Stimulated activated CD8-positive, alpha-beta memory T cell treated with anti-CD3 and anti-CD28 coated beads, Interleukin-2, amount 100 ng/mL, for 1 hour (primary cell): ENCODE measurements at places on chromosomes 2 and 18.

- no peak for DNase-seq
Measured at GRCh38 chr2:85009019-85009618, 38.2 kb downstream of the KCMF1 start.

DNA sequence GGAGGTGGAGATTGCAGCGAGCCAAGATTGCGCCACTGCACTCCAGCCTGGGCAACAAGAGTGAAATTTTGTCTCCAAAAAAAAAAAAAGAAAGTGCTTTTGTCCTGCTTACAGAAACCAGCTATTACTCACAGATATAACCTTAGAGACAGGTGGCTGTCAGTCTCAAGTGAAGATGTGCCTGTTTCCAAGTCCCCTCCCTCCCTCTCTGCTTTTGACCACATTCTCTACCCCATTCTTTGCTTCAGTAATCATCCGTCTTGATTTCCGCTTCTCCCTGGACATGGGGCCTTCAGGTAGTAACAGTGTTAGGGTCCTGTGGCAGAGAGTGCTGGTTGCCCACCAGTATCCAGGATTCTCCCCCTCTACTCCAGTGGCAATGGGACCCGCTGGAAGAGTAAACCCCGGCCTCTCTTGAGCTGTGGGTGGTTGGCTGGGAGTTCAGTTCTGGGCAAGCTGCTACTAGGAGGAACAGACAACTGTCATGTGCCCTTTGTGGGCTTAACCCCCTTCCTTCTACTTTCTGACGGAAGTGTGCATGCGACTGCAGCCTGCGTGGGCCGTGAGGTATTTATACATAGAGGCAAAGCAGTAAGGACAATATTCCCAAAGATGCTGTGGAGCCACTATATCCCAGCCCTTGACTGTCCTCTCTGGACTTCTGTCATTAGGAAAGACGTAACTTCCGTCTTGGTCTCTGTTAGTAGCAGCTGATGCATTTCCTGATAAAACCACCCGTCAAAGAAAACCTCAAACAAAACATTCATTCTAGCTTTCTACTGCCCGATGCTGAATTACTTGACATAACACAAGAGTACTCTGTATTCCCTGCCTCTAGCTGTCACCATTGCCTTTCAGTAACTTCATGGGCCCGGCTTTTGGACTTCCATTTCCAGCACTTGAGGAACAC is 17.8 kb downstream of the PDCL3 start:
- peak; percentile 19 for DNase-seq

DNA sequence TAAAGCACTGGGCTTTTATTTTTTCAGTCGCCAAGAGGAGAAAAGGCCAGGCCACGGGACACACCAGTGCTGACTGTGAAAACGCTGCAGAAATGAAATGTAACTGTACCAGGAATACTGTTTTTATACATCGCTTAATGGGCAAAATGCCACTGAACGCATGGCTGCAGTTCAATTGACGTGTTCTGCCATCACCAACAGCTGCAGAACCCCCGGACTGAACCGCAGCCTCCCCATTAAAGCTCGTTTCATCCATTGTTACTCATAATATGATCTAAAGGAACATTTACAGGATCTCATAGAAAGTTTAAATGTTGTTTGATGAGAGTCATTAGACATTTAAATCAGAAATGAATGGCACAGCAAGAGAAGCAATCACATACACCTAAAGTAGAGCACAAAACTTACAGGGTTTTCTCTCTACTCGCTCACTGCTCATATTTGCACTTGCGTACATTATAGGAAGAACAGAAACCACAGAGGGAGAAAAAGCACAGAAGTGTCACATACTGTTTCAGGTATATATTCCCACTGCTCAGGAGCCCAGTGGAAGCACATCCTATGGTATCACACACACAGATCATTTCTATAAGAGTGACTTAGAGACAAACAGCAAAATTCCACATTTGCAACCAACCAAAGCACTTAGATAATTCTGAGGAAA is 35.3 kb downstream of the TCF4 start:
- no peak for DNase-seq

DNA sequence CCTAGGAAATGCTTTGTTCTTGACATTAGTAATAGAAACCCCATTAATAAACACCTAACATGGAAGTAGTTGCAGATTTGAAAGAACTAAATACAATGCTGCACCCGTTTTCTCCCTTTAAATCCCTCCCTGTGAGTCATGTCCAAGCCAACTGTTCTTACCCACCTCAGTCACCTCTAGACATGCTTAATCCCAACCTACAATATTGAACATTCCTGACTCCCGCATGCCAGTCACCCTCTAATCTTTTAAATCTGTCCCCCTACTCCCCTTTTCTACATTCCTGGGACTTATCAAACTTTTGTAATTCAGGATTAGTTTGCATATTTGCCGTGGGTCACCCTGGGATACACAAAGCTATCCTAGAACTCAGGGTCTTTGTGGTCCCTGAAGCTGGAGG is 374.6 kb downstream of the IRS1 start:
- no peak for DNase-seq

- DNase-seq, result no peak
Measured at GRCh38 chr2:144078802-144079724, 440.9 kb downstream of the ZEB2 start.

GRCh38 chr2:151138507-151138906 is 123.2 kb downstream of the RBM43 start:
- DNase-seq, result no peak
